ENCODE measurements at places on chromosomes 12 and 14.

DNA sequence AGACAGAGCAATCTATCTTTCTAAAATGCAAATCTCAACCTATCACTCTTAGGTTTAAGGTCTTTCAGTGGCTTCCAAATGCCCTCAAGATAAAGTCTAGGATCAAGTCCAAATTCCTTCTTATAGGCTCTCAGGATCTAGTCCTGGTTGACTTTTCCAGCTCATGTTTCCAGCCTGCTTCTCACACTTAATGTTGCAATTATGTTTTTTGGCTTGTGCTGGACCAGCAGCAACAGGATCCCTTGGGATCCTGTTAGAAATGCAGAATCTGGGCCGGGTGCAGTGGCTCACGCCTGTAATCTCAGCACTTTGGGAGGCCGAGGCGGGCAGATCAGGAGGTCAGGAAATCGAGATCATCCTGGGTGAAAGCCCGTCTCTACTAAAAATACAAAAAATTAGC, 10.6 kb downstream of the GPR33 start:
- no peak for DNase-seq

DNA sequence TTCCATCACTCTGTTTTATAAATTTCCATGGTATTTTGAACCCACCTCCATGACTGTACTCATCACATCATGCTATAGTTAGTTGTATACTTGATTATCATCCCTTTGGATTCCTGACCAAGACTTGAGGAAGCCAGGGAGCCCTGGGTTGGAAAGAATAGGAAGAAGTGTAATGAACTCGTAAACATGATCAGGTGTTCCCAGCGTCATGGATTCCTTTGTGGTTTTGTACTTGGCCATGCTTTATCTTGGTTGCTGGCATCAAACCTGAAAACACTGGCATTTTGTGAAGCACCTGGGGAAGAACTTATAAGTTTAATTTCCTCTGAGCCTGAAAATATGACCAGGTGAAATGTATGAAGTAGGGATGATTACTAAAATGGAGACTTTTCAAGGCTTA, 76.4 kb downstream of the CHST11 start:
- no peak for DNase-seq

DNA sequence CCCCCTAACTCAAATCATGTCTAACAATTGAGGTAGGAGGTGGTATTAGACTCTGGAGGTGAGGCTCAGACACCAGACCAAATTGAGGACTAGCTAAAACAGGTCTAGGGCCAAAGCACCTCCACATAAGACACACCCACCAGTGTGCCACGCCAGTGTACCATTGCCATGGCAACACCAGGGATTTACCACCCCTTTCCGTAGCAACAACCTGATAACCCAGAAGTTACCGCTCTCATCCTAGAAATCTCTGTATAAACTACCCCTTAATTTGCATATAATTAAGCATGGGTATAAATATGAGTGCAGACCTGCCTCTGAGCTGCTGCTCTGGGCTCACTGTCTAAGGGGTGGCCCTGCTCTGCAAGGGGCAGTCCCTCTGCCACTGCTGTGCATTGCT, 57.4 kb upstream of the PPP2R5C start:
- no peak for DNase-seq

DNA sequence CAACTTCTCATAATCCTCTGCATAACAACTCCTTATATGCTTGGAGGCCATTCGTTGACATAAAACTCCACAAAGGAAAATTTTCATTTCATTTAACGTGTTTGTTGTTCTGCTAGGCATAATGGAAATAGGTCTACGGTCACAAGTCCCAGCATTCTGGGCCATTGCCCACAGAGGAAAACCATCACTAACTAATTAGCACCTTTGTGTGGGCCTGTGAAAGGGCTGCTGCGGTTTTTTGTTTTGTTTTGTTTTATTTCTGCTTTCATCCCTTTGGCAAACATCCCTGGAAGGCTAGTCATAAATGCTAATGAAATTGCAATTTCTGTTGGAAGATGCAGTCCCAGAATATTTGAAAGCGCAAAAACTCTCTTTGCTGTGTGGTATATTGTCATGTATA, 180.3 kb downstream of the RMST start:
- DNase-seq, result no peak

DNA sequence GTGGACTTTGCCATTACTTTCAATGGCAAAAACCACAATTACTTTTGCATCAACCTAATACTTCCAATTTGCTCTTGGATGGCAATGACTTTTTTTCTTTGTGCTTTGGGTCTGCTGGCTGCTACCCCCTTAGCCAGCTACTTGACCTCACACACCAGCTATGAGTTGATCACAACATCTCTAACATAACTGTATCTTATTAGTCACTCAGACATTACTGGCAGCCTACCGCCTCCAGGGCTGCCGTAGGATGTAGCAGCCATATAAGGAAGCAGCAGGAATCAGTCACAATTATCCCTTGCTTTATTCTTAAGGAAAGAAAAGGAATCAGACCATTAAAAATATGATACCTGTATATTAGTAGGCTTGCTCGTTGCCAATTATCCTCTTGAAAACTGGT, 260.5 kb downstream of the ADAMTS20 start:
- no peak for DNase-seq

DNA sequence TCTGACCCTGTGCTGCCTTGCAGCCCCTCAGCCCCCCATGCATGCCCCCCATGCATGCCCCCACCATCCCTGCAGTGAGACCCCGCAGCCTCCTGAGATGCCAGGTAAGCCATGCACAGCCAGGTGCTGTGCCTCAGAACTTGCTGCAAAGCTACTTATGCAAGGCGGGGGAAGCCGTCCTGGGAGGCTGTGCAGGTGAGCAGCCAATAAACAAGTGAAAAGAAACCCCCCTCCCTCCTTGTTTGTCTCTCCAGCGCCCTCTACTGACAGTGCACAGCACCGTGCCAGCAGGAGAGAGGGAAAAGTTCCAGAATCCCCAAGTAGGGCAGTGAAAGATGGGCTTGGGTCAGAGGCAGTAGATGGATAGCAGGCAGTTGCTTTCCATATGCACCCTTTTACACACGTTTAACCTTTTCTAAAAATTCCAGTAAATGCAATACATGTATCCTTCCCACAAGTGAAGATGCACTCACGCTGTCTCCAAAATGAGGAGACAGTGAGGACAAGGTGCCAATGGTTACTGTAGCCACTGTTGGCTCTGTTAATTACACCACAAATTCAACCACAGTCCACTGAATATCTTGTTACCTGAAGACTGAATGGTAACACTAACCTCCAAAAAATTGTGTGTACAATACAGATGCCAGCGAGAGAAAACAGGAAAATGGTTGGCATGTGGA, 18.0 kb downstream of the TNFAIP2 start:
- no peak for DNase-seq

DNA sequence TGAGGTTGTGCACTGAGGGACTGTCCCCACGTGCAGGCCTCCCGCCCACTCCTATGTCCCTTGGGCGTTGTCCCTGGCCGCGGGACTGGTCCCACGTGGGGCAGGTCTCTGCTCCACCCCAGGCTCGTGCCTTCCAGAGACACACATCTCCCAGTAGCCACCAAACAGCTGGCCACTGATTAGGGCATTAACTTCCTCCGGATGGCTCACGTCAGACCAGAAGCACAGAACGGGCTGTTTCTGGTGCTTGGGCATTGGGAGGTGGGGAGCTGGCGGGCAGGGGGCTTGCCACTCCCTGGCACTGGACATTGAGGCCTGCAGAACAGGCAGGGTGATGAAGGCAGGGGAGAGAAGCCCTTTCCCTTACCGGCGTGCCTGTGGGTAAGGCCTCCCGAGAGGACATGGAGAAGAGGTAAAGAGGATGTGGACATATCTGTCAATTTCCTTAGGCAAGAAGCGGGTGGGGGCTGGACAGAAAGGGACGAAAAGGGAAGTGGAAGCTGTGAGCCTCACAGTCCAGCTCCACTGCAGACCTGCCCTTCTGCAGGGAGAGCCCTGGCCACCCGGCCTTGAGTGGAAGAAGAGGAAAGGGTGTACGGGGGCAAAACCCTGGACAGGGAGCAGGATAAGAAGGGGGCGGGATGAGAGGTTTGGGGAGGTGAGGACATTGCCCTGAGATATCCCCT, 101.2 kb downstream of the NINJ2 start:
- no peak for DNase-seq

- DNase-seq, result no peak
These were observed 91.6 kb upstream of the PTPRQ start for GRCh38 chr12:80352474-80352873.

- no peak for DNase-seq
These were observed 80.0 kb downstream of the BORCS5 start for GRCh38 chr12:12436831-12437345.

- no peak for DNase-seq
These were observed 99.1 kb upstream of the MAP1LC3B2 start for GRCh38 chr12:116459916-116460663.

DNA sequence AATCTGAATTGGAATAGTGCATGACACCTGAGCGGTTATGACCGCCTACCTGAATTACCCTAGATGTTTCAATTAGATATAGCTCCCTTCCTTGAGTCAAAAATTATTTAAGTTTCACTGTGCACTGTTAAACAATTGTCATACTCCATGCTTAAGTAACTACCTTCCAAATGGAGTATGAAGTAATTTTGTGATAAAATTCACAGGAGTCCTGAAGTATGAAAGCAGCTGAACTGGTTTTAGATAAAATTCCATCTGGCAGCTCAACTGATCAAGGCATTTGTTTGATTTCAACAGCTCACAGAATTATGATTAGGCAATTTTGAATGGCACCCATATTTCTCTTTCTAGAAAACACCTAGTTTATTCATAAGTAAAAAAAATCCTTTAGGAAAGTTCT, 19.5 kb downstream of the PRICKLE1 start:
- no peak for DNase-seq

- DNase-seq, result no peak
These were observed 431.2 kb upstream of the FBXO33 start for GRCh38 chr14:39863441-39863840.

DNA sequence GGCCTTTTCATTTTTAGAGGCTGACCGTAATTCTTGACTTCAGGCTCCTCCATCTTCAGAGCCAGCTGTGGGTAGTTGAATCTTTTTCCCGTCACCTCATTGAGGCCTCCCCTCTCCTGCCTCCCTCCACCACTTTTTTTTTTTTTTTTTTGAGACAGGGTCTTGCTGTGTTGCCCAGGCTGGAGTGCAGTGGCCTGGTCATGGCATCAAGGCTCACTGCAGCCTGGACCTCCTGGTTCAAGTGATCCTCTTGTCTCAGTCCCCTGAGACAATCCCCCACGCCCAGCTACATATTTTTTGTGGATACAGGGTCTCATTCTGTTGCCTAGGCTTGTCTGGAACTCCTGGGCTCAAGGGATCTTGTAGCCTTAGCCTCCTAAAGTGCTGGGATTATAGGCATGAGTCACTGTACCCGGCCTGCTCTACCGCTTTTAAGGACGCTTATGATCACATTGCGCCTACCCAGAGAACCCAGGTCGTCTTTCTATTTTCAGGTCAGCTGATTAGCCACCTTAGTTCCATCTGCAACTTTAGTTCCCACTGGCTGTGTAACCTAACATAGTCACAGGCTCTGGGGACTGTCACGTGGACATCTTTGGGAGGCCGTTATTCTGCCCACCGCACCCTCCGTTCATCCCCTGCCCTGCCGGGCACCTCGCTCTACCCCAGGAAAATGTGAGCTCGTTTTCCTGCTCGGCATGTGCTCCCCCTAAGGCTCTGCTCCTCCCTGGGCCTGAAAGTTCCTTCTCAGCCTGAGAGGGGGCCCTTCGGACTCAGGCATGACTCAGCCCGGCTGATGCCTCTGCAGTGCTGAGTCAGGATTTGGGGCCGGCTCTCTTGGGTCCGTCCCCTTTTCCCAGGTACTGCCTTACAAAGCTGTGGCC, 13.4 kb downstream of the TNFAIP2 start:
- no peak for DNase-seq

DNA sequence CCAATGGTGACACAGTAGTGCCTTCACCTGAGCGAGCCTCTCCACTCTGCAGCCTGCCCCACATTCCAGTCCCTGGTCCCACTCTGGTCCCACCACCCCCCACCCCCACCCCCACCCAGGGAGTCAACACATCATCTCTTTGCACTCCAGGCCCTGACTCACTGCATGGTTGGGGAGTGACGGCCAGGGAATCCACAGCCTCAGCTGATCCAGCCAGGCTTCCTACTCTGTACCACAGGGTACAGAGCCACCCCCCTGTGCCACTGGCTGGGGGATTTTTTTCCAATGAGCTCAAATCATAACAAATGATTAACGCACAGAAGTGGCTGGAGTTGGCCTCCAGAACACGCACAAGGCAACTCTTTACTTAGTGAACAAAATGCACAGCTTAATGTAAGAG, 233.7 kb downstream of the NTF3 start:
- DNase-seq, result no peak
